ENCODE measurements at places on chromosomes 11 and 22.

DNA sequence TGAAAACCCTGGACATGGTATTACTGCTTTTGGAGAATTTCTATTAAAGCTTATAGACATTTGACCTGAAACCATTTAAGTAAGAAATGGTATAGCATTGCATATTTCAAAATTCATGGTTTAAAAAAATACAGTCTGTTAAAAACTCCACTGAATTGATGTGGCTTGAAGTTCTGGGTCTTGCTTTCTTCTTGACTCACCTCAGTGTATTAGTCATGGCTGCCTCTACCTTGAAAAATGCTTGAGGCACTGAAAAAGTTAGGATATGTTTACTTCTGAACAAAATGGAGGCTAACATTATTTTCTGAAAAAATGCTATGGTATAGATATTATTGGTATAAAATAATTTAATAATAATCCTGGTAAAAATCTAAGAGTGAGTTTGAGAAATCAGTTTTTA is 349.2 kb downstream of the AASDHPPT start:
- DNase-seq, result no peak

DNA sequence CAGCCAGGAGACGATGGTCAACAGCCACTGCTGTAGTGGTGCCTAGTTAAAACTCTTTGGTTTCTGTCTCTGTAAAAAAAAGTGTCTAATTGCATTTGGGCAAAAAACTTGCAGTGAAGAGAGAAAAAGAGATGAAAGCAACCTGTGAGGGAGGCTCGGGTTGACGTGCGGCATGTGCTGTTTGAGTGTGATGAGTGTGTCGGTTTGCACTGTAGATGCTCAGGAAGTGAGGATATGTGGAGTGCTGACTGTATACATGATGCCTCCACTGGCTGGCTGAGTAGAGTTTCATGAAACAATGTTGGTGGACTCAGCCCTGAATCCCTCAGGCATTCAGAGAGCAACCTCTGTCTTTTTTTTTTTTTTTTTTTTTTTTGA is 4.3 kb upstream of the DGCR6L start:
- DNase-seq, result no peak

GRCh38 chr11:23398052-23398451 is 537.8 kb upstream of the CCDC179 start:
- no peak for DNase-seq

GRCh38 chr11:128389461-128389976 is 197.8 kb downstream of the ETS1 start:
- no peak for DNase-seq

- no peak for DNase-seq
These were observed 15.8 kb downstream of the MARK2 start for GRCh38 chr11:63854696-63855095.

GRCh38 chr11:86658534-86658933 is 13.9 kb downstream of the ME3 start:
- DNase-seq, result no peak

DNA sequence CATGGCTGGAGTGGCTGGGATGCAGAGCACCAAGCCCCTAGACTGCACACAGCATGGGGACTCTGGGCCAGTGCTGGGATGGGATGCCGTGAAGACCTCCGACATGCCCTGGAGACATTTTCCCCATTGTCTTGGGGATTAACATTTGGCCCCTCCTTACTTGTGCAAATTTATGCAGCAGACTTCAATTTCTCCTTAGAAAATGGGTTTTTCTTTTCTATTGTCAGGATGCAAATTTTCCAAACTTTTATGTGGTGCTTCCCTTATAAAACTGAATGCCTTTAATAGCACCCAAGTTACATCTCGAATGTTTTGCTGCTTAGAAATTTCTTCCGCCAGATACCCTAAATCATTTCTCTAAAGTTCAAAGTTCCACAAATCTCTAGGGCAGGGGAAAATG is 29.2 kb downstream of the RSF1 start:
- DNase-seq, result no peak

DNA sequence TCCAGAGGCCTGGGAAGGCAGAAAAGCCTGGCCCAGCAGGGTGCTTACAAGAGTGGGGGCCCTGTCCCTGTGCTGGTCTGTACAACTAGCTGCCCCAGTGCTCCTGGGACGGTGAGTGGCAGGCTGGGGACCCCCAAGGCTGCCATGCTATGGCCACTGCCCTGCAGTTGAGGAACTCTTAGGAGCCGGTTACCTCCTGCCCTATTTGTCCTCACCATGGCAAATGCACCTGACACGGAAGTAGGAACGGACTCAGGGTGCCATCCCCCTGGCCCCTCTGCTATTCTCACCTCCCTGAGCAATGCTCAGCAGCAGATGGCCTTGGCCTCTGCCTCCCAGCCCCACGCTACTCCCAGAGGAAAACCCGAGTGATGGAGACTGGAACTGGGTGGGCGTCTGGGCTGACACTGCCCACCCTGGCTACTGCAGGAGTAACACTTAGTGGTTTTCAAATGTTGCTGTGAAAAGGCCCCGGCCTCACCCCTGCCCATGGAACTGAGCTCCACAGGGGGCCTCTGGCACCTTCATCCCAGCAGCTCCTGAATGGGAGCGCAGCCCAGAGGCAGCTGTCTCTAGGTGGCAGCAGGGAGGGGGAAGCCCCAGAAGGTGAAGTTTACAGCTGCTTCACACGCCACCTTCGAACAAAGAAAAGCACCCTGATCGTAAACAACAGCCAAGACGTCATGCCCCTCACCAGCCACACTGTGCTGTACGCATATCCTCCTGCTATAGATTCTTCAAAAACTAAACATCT is 105.3 kb downstream of the CTTN start:
- no peak for DNase-seq

DNA sequence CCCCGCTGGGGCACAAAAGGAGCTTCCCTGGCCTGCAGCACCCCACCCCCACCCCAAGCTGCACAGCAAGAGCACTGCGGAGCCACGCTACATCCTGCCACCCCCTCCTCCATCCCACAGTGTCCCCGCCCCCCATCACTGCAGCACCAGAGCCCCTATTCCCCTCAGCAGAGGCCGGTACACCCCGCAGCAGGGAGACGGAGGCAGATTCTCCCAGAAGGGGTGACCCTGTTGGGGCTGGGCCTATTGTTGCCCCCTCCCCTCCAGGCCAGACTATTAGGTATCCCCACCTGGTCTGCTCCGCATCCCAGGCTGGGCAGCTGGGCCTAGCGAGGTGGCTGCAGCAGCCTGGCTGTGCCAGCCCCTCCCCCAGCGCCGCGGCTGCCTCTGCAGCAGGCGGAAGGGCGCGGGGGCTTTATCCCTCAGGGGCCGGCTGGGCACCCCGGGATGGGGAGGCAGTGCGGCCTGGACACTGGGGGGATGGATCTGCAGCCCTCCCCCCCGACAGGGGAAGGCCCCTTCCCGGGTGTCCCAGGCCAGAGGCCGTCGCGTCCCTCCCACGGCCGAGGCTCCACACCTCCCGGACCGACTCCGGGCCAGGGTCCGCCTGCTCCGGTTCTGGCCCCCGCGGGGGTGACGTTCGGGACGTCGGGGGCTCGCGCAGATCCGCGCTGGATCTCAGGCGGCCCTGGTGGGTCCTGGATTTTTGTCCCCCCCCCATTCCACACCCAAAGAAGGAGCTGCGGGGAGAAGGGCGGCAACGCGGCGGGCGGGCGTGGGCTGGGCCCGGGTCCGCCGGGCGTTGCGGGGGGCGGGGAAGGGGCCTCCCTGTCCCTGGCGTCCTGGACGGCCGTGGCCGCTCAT is 943 bp downstream of the DUSP8 start:
- no peak for DNase-seq

- DNase-seq, result no peak
These were observed 5.5 kb upstream of the TMPRSS13 start for GRCh38 chr11:117934526-117935307.

DNA sequence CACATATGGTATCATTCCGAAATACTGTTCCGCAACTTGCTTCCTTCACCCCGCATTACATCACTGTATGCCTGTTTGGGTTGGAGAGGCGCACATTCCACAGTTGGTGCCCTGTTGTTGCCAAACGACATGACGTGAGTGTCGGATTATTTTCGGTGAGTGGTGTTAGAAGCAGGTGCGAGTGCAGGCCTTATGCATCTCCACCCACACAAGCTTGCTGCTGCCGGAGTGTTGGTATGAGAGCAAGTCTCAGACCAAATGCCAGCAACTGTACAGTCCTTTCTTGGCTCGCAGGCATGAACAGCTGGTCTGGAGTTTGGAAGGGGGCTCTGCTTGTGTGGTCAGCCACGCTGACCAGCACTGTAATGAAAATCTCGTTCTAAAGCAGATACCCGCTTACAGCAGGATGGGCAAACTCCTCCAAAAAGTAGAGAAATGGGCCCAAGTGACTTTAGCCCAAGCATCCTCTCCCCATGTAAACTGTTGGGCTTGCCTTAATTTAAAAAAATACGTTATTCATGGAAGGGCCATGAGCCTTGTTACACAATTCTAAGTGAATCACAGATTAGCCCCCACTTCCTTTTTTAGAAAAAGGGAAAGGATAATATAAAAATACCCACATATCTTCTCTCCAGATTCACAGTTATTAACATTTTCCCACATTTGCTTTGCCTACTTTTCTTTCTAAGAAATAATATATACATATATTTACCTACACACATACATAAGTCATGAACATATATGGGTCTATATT is 48.7 kb upstream of the OR9Q1 start:
- no peak for DNase-seq

DNA sequence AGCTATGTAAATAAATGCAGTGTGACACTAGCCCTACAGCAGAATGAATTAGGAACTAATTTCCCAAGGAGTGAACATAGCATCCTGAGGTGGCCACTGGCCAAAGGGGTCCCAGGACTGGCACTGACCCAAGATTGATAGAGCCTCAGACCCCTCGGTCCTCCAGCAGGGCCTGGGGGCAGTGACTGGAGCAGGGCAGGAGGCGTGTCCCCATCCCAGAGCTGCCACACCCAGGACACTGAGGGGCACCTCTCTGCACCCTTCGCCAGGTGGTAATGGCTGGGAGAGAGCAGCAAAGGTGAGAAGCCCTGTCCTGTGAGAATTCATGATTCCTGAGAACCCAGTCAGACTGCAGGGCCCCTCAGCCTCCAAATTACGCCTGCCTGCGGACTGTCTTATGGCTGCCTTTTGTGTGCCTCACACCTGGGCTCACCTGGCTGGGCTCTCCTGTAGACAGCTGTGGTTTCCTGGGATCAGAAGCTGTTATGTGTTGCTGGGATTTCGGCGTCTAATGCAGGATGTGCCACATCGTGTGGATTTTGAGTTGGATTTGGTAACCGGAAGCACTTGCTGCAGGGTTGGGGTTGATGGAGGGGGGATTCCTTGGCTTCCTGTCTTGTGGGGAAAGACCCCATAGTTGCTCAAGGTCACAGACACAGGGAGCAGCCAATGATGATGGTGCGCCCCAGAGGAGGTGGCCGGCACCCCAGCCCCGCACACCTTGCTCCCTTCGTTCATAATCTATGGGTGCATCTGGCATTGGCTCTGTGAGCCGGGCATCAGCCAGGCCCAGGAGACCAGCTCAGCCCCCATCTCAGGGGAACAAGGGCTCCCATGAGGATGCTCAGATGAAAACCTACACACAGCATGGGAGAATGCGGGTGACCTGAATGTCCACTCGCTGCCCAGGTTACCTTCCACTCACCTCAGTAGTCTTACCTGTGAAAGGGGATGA is 582.9 kb downstream of the BRD1 start:
- no peak for DNase-seq

GRCh38 chr11:65891219-65892136 is 1.0 kb downstream of the CCDC85B start:
- DNase-seq, result peak; percentile 27

DNA sequence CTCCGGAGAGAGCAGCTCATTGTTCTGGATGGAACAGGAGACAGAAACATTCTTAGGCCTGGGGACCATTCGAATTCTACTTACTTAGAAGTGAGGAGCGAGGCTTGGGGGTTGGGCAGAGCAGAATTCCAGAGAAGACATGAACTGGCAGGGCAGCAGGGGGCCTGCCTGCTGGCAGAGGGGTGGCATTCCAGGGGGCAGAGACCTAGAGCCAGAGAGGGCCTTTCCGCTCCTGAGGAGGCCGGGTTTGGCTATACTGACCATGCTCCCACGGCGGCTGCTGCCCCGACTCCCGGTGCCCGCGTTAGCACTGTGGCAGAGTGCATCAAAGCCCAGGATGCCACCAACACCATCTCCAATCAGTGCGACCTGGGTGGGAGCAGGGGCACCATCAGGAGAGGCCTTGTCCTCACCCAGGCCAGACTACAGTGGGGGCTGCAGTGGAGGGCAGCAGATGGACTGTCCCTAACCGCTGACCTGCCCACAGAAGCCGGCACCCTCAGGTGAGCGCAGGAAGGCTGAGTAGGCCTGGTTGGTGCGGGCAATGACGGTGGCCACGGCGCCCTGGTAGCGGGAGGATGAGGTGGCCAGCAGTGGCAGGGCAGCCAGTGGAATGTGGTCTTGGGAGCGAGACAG is 7.4 kb downstream of the PITPNM1 start:
- DNase-seq, result no peak

- no peak for DNase-seq
These were observed 150.7 kb downstream of the BRD1 start for GRCh38 chr22:49676783-49677494.

DNA sequence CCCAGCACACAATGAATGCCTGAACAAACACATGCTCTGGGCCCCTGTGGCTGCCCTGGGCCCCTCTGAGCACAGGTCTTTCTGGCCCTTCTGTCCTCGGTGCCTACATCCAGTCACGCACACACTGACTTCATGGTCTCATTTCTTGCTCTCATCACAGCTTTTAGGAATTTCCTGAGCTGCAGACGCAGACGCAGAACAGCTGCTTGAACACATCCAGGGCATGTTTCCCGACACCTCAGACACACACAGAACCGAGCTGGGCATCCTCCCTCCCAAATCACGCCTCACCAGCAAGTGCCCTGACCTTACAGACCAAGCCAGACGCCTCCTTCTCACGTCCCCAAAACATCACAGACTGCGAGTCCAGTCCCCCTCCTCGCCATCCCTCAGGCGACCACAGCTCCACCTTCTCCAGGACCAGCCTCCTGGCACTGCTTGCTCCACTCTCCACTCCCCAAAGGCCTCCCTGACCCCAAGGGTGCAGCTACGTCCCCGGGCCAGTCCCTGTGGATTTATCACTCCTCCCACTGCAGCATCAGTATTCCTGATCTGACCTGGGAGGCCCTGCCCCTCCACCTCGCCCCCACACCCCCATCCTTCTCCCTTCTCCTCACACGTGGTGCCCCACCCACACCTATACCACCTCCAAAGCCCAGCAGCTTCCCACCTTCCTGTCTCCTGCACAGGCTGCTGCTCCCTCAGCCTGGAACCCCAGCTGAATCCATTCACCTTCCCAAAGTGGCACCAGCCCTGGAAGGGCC is 12.9 kb downstream of the SIRT3 start:
- DNase-seq, result no peak

- no peak for DNase-seq
These were observed 34.7 kb downstream of the USP47 start for GRCh38 chr11:11876458-11876857.

DNA sequence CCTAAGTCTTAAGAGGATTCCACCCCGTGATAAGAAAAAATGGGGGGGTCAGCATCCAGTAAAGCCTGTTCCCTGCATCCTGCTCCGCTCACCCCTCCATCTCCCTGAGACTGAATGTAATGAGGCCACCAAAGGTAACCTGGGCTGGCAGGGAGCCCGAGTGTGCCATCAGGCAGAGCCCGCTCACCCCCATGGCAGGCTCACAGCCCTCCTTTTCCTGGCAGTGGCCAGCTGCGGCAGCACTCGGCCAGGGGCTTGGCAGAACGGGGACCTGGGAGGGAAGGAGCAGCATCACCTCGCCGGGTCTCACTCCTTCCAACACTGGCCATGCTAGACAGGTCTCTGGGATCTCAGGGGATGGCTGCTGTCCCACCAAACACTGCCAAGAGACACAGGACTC is 64.4 kb downstream of the PRDM11 start:
- DNase-seq, result no peak

- no peak for DNase-seq
These were observed 2.0 kb downstream of the NTM start for GRCh38 chr11:131372234-131372962.

Measured in amniotic epithelial cell (primary cell).